Foreskin melanocyte (primary cell): ENCODE measurements at places on chromosomes 5 and 9.

DNA sequence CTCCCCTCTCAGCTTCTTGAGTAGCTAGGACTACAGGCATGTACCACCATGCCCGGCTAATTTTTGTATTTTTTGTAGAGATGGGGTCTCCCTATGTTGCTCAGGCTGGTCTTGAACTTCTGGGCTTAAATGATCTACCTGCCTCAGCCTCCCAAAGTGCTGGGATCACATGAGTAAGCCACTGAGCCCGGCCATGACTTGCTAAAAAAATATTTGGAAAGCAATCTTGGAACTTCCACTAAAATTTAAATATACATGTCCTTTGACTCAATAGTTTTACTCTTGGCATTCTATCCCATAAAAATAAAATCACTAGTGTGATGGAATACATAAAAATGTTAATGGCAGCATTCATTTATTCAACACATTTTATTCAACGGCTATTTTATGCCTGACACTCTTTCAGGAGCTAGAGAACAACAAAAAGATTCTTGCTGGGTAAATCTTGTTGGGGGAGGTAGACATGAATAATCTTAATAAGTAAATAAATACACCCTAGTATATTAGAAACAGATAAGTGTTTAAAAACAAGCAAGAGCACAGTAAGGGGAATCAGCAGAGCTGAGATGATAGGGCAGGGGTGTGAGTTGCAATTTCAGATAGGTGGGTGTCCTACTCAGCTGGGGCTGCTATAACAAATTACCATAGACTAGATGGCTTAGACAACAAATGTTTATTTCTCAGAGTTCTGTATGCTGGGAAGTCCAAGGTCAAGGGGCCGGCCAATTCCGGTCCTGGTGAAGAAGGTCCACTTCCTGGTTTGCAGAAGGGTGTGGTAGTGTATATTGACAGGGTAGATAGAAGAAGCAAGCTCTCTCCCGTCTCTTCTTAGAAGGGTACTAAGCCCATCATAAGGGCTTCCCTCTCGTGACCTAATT lies 50.7 kb downstream of the KCNV2 start:
- no peak for DNase-seq

- DNase-seq = no peak
These were observed 249.2 kb upstream of the EFNA5 start for GRCh38 chr5:107919969-107920368.

DNA sequence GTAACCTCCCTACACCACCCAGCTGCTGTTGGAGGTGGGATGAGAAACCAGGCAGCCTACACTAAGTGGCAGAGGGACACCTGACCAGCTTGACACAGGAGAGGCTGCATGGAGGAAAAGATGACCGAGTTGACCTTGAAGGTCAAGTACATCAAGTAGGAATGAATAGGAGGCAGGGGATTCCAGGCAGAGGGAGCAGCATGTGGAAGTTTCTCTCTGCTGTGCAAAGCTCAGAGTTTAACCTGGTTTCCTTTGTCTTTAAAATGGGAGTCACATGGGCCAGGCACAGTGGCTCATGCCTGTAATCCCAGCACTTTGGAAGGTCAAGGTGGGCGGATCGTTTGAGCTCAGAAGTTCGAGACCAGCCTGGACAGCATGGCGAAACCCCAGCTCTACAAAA lies 32.6 kb downstream of the SPRY4 start:
- DNase-seq = no peak

GRCh38 chr9:127588740-127589506 lies 23.2 kb upstream of the STXBP1 start:
- DNase-seq = no peak

DNA sequence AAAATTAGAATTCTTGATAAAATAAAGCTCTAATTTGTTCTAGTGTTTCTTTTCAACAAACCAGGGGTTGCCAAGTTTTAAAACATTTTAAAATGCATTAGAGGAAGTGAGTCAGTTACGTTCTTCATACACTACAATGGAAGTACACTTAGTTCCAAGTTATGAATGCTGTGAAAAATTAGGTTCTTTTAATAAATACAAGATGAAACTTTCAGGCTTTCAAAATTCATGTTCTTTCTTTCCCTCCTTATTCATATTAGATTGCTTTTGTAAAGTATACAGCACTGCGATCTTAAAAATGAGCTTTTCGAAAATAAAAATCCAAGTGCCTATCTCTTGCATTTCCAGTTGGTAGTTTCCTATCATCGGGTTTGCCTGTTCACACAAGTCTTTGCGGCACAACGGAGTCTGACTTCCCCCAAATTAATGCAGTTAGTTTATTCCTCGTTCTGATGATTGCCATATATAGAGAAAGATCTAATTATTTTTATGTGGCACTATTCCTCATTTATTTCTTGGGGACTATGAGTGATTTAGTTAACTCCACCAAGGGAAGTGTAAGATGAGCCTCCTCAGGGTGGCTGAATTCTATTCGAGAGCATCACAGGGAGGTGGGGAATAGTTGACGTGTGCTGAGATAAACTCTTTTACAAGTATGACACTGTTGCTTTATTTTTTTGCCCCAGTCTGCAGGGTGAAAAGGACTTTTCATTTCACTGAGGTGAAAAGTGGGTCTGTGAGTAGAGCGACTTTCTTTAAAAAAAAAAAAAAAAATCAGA lies 238.2 kb downstream of the CD180 start:
- no peak for DNase-seq

DNA sequence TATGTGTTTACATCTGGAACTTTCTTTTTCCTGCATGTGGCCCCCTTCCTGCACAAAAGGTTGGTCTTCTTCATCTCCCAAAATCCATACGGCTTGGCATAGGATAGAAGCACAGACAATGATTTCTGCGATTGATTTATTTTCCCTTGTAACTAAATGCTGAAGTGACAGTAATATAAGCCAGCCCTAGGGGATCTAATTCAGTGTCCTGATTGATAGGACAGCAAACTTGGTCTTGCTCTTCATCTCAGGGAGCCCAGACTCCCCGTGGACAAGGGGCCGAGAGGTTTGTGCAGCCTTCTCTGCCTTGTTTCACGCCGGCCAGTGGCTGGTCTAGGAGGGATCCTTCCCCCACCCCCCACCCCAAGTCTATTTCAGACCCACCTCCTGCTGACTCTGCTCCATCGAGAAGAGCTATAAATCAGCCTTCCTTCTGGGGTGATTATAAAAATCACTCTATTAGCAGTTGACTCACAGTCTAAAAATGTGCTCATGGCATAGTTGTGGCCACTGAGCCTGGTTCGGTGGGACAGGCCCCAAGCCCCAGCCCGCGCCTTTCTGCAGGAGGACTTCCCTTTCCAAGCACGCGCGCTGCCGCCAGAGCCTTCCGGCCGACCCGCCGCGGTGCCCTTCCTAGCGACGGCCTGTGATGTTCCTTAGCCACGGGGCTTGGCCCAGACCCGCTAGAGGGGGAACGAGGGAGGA lies 89.8 kb upstream of the COL5A1 start:
- DNase-seq = peak; percentile 63

GRCh38 chr5:95609711-95610110 lies 10.2 kb upstream of the GPR150 start:
- no peak for DNase-seq

GRCh38 chr9:16248822-16249221 lies 621.6 kb downstream of the BNC2 start:
- DNase-seq = no peak

GRCh38 chr5:25399878-25400480 lies 755.2 kb upstream of the CDH10 start:
- DNase-seq = no peak

- peak; percentile 40 for DNase-seq
These were observed 13.6 kb upstream of the ALDOB start for GRCh38 chr9:101449071-101449721.

DNA sequence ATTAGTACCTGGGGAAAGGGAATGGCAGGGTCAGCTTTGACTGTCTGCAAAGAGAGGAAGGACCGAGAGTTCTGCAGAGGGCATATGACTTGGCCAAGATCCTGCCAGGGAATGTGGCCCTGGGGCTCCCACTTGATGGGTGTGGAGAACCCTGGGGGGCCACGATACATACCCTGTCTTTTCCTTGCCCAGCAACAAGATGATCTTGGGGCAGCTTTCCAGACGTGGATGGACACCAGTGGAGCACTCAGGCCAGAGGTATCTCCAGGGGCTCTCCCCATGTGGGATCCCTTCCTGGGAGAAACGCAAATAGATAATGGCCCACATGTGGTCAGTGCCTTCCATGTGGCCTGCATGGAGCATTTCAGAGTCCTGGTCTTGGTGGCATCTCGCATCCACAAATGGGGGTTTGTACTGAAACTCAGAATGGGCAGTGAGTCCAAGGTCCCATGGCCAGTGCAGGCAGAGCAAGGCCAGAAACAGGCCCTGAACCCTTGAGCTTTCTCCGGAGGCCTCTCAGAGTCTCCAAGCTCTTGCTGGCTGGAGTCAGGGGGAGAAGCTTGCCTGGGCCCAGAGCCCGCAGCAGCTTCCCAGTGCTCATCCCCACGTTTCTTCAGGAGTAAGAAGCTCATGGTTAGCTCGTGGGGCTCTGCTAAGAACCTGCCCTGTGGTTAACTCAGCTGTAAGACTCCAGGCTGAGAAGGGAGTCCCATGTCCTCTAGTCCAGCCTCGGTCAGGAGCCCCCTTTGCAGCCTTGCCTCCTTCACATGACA lies 18.3 kb upstream of the ORM1 start:
- no peak for DNase-seq

GRCh38 chr9:88936132-88936531 lies 55.1 kb upstream of the S1PR3 start:
- no peak for DNase-seq

GRCh38 chr5:155147222-155147621 lies 133.7 kb downstream of the KIF4B start:
- DNase-seq = no peak

DNA sequence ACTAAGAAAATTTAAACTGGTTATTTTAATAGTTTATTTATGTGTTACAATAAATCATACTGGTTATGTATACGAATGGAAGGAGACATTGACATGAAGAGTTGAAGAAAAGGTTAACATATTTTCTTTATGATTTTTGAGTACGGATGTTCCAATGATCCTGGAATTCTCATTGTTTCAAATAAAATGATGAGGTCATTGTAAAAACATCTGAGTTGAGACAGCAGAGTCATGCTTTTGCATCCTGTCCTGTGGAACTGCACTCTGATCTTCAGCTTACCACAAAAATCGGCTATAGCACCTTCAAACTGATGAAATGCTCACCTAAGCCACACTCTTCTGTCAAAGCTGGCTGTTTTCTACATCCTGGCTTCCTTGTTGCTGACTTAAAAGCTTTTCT lies 67.8 kb downstream of the PTCD2 start:
- DNase-seq = no peak

DNA sequence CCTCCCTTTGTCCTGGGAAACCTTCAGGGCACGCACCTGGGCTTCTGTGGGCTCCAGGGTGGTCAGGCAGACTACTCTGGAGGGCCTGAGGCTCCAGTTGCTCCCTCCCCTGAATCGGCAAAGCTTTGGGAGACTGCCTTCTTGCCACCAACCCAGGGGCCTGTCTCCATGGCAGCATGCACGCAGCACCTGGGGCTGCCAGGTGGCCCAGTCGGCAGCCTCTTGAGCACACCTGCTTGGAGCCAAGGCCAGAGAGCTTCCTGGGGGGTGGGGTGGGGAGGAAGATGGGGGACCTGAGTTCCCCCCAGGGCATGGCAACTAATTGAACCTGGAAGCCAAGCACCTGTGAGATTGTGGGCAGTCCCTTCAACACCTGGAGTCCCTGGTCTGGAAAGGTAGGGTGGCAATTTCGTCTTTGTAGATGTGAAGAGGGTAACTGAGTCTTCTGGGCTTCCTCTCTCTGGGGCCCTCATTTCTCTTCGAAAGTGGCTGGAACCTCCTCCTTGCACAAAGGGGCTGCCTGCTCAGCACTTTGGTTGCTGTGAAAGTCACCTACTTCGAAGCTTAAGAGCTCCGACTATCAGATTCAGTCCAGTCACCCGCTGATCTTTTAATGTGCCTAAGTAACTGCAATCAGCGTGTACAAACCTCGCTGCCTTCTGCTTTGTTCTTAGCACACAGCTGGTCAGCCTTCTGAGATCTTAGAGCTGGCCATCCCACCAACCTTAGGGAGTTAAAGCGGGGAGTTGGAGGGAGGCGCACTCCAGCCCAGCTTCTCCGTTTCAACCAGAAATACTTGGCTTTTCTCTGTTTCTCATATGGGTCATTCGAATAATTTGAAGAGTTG lies 4.0 kb downstream of the RNF183 start:
- no peak for DNase-seq

- DNase-seq = no peak
These were observed at the start of gene UNC5A for GRCh38 chr5:176810081-176810597. Gene UNC5A (plus strand): TSS chr5:176810559. CDS start chr5:176810751, 192 bp downstream.

GRCh38 chr5:76807296-76807695 lies 11.5 kb upstream of the F2RL1 start:
- no peak for DNase-seq

DNA sequence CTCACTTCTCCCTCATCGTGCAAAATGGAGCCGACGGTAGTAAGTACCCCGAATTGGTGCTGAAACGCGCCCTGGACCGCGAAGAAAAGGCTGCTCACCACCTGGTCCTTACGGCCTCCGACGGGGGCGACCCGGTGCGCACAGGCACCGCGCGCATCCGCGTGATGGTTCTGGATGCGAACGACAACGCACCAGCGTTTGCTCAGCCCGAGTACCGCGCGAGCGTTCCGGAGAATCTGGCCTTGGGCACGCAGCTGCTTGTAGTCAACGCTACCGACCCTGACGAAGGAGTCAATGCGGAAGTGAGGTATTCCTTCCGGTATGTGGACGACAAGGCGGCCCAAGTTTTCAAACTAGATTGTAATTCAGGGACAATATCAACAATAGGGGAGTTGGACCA lies 979 bp downstream of the PCDHGA12 start:
- DNase-seq = peak; percentile 17

GRCh38 chr9:125521462-125522327 lies 185.3 kb downstream of the MAPKAP1 start:
- peak; percentile 96 for DNase-seq

GRCh38 chr9:115674091-115674490 lies 479.5 kb upstream of the PAPPA start:
- DNase-seq = no peak

DNA sequence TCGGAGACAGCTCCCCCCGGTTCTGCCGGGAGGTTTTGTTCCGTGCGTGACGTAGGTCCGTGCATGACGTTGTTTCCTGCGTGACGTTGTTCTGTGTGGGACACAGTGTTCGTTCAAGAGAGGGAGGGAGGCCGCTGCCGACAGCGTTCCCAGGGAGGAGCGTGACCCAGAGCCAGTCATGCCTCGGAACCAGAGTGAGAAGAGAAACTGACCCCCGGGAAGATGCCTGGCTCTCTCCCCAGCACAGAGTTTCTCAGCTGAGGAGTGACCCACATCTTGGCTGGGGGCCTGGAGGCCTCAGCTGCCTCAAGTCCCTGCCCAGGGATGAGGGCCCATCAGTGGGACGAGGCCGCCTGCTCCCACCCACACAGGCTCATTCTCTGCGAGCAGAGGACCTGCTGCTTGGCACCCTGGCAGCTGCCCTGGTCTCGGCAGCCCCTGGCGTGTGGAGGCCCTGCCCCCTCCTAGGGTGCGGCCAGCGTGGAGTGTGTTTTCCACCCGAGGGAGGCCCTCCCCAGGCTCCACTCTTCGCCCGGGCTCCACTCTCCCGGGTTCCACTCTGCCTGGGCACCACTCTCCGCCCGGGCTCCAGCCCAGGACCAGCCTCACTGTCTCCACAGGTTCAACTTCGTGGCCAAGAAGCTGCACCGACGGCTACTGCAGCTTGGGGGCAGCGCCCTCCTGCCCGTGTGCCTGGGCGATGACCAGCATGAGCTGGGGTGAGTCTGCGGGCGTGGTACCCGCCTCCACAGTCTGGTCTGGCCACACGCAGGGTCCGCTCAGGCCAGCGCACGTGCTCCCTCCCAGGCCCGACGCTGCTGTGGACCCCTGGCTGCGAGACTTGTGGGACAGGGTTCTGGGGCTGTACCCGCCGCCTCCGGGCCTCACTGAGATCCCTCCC lies 7.9 kb downstream of the NDOR1 start:
- no peak for DNase-seq
